Stimulated activated CD8-positive, alpha-beta memory T cell treated with anti-CD3 and anti-CD28 coated beads, Interleukin-7, amount 100 ng/mL, for 4 hours (primary cell): ENCODE measurements at places on chromosomes 1 and 21.

DNA sequence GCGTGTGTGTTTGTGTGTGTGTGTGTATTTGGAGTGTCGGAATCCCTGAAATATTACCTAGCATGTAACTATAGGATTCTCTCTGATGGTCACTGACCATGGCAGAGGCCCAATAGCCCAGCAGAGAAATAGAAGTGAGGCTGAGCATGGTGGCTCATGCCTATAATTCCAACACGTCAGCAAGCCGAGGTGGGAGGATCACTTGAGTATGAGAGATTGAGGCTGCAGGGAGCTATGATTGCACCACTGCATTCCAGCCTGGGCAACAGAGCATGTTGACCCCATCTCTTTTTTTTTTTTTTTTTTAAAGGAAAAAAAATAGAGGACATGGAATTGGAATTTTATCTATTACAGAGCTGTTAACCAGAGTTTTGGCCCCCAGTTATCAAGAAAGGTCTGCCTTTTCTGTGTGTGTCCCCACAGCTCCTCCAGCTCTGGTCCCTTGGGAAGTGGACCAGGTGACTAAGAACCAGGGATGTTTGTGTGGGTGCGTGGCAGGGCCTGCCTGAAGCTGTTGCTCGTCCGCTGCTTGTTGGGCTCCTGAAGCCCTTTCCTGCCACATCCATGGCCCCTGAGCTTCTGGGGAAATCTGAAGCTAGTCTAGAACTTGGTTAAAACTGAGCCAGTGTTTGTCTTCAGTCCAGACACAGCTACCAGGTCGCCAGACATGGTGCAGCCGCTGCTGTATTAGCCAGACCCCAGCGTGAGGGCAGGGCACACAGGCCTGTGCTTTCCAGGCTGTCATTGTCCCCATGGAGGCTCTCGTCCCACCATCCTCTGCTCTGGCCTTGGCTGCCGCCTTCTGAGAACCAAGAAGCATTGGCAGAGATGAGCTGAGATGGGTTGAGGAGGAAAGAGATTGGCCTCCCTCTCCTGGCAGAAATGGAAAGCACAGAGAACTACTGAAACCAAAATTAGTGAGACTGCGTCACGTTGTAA, 25.5 kb downstream of the CAPN9 start:
- DNase-seq = no peak

DNA sequence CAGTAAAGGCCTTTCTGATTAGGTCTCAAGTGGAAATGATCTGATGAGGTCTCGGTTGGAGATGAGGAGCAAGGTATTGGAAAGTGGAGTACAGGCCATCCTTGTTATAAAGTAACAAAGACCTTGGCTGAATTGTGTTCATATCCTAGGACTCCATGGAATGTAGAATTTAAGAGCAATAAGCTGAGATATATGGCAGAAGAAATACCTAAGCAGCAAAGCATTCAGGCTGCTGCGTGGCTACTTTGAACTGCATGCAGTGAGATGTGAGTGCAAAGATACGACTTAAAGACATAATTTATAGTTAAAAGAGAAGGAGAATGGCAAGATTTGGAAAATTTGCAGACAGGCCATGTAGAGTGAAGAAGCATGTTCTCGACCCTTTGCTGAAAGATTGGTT, 11.2 kb upstream of the XPR1 start:
- DNase-seq = no peak

- DNase-seq = no peak
Measured at GRCh38 chr1:196403803-196404690, 204.2 kb downstream of the KCNT2 start.

DNA sequence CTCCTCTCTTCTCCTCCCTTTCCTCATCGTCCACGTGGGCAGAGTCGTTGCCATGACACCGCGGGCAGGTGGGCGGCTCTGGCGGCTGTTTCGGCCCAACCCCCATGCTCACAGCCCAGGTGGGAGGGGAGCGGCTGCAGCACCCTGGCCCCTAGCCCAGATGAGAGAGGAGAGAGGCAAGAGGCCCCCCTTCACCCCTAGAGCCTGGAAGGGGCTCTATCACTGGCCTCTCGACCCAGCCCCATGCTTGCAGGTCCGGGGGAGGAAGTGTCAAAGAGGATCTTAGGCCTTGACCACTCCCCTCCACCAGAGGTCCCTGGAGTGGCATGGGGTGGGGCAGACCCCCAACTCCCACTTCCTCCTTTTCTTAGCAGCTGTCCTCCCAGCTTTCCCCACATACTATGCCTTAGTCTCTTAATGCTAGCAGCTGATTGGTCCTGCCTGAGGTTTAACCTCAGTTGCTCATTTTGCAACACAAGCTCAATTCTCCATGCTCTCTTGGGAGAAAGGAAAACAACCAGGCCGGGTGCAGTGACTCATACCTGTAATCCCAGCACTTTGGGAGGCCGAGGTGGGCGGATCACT, 10.4 kb downstream of the DLGAP3 start:
- no peak for DNase-seq

DNA sequence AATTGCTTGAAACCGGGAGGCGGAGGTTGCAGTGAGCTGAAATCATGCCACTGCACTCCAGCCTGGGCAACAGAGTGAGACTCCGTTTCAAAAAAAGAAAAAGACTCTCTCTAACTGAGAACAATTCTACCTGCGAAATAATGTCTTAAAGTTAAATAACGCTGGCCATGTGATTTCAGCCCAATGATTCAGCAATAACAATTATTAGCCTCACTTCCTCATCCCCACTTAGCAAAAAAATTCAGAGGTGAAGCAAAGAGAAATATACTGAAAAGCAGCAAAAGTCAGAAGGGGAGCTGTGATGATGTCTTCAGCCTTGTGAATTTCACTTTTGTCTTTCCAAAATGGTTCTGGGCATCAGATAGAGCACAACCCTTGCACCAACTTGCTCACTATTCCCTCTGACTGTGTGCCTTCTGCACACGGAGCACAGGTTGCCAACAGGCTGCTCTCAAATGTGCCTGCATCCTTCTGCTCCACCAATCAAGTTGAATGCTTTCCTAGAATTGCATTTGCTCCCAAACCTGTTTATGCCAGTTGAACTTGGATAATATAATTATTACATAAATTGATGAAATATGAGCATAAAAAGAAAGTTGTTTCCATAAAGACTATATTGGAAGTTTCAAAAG, 79.8 kb upstream of the IPO9 start:
- no peak for DNase-seq

- DNase-seq = no peak
Measured at GRCh38 chr1:110051262-110051648, 16.8 kb downstream of the STRIP1 start.

- no peak for DNase-seq
Measured at GRCh38 chr1:89865498-89866382, 44.9 kb downstream of the LRRC8D start.

- no peak for DNase-seq
Measured at GRCh38 chr1:97277891-97278654, 556.5 kb downstream of the PTBP2 start.

DNA sequence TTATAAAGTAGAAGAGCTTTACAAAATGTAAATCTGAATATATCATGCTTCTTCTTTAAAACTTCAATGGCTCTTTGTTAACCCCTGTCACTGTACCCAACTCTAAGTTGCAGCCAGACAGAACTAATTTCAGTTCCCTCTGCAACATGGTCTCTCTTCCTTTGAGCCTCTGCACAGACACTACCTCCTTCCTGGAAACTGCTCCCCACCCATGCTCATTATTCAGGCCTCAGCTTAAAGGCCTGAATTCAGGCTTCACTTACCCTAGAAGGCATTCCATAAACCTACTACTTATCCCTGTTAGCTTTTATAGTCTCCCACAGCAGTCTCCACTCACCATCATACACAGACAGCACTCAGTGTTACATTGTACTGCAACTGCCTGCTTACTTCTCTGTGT, 2.6 kb upstream of the EEIG2 start:
- no peak for DNase-seq

DNA sequence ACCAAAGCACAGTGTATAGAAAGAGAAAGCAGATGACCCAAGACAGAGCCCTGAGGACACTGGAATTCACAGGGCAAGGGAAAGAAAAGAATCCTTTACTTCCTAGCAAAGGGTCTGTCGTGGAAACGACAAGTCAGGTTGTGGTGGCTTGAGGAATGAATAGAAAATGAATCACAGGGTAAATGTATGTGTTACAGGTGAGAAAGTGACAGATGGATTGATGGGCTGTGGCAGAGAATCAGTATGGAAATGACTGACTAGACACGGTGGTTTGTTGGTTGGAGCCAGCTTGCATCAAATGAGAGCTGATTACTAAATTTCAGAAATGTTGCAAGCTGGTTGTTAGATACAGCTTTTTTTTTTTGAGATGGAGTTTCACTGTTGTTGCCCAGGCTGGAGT, 46.9 kb downstream of the PTP4A2 start:
- DNase-seq = no peak
